Uterine smooth muscle cell (primary cell): ENCODE measurements at places on chromosomes 16 and 17. TPM values are rescaled to one million over a fixed set of nuclear protein-coding genes. Genes with fewer than 3 reads are reported as not detected.

Gene CHST5
- total RNA-seq = under 0.01 and 0.11 TPM in 2 replicates

Gene CFAP20
- 29.5 and 43.5 TPM in 2 replicates for total RNA-seq

Gene TBC1D28
- not detected in 2 replicates for total RNA-seq

Gene CD300A
- not detected in 2 replicates for total RNA-seq

Gene RNF157
- total RNA-seq = 0.75 and 0.89 TPM in 2 replicates

Gene AOC3
- 0.11 and 0.12 TPM in 2 replicates for total RNA-seq

Gene SULT1A1
- 0.77 and 0.87 TPM in 2 replicates for total RNA-seq

Gene SLC13A2
- not detected in 2 replicates for total RNA-seq

Gene TBC1D3E
- total RNA-seq = 0.11 TPM in 1 of 2 replicates, not detected in the other
